ENCODE measurements at places on chromosomes 13 and 19. TPM values are rescaled to one million over a fixed set of nuclear protein-coding genes. Genes with fewer than 3 reads are reported as not detected.

DNA sequence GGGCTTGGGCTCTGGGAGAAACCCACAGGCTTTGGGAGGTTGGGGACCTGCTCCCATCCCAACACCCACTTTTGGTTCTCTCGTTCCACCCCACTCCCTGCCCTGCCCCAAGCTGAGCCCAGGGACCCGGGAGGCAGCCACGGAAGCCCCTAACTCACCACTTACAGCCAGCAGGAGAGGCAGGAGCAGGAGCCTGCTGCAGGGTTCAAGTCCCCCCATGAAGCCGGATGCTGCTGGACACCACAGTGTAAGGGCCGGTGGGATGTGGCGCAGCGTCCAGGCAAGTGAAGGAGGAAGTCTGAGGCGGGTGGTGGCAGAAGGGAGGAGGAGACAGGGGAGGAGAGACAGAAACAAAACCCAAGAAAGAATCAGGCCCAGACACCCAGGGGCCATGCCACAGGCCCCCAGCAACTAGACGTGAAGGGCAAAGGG, at the start of gene TYROBP:
Gene TYROBP, minus strand, starts transcription at position 286 of the 432 bp plus-strand sequence. Its CDS starts 67 bp downstream, at position 219.
- no peak within 1 kb of the TSS for H3K4me3 ChIP-seq
- no peaks in the 10 kb centered on the region for H3K36me3 ChIP-seq
- H3K27me3 ChIP-seq, result no peaks in the 10 kb centered on the region
- no peak for DNase-seq
- H3K27ac ChIP-seq, result no peak within 1 kb of the TSS

GRCh38 chr13:48993150-48993549, 17.4 kb downstream of the FNDC3A start:
- no peaks in the 10 kb centered on the region for H3K36me3 ChIP-seq
- no peak overlapping the region for H3K27ac ChIP-seq
- H3K4me3 ChIP-seq, result no peak overlapping the region
- H3K4me1 ChIP-seq, result no peaks in the 10 kb centered on the region

GRCh38 chr19:47679251-47679900, 33.8 kb upstream of the EHD2 start:
- no peaks in the 10 kb centered on the region for H3K4me1 ChIP-seq
- DNase-seq, result no peak
- H3K36me3 ChIP-seq, result no peaks in the 10 kb centered on the region
- no peaks in the 10 kb centered on the region for H3K27me3 ChIP-seq
- H3K4me3 ChIP-seq, result no peak overlapping the region
- no peak overlapping the region for H3K27ac ChIP-seq

The ERICH4 gene
- not detected for total RNA-seq
